Immature natural killer cell (primary cell): ENCODE measurements at places on chromosomes 12 and 14.
A peak's percentile ranks its signal among the peaks of the same experiment; 100 is the strongest.

DNA sequence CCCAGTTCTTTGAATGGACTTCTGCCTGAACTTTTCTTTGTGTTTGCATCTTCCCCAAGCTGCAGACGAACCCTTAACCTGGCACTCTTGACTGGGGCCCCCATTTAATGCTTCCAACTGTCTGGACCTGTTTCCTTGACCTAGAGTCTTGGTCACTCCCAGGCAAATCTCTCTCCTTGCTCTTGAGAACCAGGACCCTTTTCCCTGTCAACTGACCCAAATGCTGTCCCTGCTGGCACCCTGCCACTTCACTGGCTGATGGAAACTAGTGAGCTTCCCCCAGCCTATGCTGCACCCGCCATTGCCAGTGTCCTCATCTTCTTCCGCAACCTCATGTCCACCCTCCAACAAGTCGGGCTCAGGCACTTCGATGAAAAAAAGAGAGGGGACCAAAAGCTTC is 79.5 kb downstream of the PRIMA1 start:
- no peak for DNase-seq

DNA sequence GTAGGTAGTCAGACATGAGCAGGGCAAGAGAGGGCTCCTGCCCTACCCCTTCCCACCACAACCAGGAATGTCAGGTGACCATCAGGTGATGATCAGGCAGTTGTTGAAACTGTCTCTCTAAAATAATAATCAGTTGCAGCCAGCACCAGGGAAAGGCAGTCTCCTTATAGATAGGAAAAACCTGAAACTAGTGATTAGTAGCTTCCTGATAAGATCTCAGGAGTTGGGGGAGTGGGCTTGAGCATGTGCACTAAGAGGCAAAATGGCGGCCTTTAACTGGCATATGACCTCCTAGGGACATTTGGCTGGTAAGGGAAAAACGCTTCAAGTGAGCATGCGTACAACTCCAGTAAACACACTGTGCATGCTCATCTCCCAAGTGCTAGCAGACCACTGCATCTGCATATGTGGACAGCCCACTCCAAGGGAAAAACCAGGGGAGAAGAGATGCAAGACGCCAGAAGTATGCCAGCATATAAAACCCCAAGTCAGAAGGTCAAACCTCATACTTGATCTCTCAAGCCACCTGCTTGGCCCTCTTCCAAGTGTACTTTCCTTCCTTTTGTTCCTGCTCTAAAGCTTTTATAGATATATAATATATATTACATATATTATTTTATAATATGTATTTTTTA is 37.1 kb downstream of the TGFB3 start:
- no peak for DNase-seq

GRCh38 chr14:91470216-91470615 is 39.9 kb downstream of the PPP4R3A start:
- DNase-seq = no peak

GRCh38 chr14:54877703-54878021 is 25.0 kb downstream of the GCH1 start:
- no peak for DNase-seq

DNA sequence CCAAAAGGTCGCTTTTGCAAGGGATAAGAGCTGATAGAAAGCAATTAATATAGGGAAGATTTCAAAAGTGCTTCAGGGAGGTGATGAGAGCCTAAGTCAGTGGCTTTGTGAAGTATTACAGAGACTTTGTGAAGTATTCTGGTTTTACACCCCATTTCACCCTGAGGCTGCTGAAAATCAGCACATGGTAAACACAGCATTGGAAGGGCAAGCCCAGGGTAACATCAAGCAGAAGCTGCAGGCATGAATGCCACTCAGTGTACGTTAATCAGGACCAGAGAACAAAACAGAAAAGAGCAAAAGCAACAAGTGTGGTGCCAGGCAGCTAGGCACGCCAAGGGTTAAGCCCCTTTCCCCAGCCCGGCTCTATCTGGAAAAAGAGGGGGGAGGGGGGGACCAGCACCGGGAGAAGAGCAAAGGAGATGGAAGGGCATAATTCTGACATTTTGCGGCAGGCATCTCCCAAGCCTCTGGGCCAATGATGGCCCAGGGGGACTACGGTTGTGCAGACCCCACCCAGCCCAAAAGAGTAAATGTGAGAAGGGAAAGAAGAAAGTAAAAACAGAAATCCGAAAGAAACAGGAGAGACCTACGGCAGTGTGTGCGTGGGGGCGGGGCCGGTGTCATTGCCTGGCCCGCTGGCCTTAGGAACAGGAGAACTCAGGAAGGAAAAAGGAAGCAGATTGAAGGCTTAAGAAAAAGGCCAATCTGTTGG is 58.9 kb downstream of the DHRS2 start:
- DNase-seq = no peak

DNA sequence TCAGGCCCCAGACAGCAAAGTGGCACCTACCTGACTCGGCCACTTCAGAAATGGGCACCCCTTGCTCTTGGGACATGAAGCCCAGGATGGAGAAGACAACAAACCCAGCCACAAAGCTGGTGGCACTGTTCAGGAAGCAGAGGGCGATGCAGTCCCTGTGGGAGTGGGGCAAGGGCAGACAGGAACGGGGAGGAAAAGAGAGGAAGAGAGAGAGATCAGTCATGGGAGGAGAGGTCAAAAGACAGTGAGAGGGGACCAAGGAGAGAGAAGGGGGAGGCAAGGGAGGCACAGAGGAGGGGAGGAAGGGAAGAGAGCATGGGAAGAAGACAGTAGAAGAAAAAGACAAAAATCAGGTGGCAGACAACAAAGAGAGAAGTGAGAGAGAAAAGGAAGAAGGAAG is 16.6 kb downstream of the SLC6A12 start:
- DNase-seq = no peak

DNA sequence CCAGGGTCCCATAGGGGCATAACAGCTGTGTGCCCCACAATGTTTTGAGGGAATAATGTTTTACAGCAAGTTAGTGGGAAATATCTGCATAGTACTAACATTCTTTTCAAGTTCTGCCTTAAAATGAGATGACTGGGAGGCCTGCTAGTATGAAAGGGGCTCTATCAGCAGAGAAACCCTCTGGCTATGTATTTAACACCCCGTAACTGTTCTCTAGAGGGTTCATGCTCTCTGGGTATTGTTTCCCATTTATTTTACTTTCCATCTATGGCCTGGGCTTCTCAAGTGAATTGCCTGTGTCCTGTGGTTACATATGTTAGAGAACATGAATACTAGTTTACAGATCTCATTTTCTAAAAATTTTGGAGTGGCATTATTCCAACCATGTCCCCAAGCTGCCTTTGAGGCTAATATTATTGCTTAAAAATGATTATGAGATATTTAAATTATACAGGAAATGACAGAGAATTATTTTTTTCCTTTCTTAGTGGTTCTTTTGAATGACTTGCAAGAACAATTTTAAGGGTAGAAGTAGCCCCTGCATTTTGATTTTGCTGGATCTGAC is 37.5 kb downstream of the GNG2 start:
- DNase-seq = no peak

GRCh38 chr12:120835657-120836056 is 68.5 kb downstream of the SPPL3 start:
- DNase-seq = no peak

DNA sequence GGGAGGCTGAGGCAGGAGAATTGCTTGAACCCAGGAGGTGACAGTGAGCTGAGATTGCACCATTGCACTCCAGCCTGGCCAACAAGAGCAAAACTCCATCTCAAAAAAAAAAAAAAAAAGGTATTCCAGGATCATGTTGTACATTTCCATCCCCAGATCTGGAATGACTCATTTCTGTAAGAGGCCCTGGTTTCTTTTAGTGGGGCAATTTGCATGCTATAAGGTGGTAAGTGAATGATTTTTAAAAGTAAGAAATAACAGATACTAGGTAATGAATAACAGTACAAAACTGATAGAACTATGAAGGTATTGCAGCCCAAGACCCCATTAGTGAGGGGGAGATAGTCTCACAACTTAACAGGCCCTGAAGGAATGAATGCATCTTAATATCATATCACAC is 17.7 kb upstream of the ADCK1 start:
- DNase-seq = no peak

GRCh38 chr14:62001963-62002362 is 239.7 kb downstream of the SNAPC1 start:
- DNase-seq = no peak

DNA sequence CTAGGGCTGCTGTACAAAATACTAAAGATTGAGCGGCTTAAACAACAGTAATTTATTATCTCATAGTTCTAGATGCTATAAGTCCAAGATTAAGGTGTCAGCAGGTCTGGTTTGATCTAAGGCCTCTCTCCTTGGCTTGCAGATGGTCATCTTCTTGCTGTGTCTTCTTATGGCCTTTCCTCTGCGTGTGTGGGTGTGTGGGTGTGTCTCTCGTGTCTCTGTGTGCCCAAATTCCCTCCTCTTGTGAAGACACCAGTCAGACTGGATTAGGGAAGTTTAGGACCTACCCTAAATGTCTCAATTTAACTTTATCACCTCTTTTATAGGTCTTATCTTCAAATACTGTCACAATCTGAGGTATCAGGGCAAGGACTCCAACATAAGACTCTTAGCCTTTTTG is 28.3 kb downstream of the DDHD1 start:
- no peak for DNase-seq

DNA sequence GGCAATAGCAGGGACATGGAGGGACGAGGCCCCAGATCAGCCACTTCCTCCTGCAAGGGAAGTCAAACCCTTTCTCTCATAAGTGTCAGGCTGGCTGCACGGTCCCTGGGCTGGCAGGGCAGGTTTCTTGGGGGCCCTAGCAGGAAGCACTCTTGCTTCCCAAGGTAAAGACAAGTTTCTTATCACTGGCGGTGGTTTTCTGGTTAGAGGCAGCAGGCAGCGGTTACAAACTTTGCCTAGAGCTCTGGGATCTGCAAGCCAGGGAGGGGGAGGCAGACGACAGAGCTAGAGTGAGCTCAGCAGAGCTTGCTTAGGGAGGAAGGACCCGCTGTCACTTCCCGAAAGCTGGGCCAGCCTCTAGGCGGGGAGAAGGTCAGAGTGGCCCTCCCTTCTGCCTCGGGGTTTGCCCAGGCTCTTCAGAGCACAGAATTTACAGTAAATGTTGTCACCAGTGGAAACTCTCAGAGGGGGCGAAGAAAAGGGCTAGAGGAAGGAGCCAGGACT is 20.4 kb downstream of the BATF start:
- peak; percentile 51 for DNase-seq

GRCh38 chr14:45698462-45699134 is 445.6 kb upstream of the MIS18BP1 start:
- no peak for DNase-seq

DNA sequence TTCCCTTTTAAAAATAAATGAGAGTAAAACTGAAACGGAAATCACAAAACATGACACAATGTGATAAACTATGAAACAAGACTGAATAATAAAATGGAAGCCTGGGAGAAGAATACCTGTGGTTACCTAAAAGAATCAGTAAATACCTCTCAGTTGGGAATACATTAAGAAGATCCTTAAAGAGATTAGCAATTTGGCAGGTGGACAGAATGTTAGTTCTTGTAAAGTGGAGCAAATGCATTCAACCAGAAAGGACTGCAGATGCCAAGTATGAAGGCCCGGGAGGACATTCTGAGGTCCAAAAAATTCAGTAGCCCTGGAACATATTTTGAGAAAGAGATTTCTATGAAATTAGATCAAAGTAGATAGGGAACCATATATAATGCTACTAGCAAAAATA is 861.3 kb upstream of the SEL1L start:
- no peak for DNase-seq

GRCh38 chr14:54356172-54356571 is 40.6 kb upstream of the CDKN3 start:
- DNase-seq = no peak
